ENCODE measurements at places on chromosomes 6 and 20. TPM values are rescaled to one million over a fixed set of nuclear protein-coding genes. Genes with fewer than 3 reads are reported as not detected.

- peak; percentile 66 for DNase-seq
Observed at GRCh38 chr6:72619883-72620696, 1.8 kb upstream of the KCNQ5 start.

DNA sequence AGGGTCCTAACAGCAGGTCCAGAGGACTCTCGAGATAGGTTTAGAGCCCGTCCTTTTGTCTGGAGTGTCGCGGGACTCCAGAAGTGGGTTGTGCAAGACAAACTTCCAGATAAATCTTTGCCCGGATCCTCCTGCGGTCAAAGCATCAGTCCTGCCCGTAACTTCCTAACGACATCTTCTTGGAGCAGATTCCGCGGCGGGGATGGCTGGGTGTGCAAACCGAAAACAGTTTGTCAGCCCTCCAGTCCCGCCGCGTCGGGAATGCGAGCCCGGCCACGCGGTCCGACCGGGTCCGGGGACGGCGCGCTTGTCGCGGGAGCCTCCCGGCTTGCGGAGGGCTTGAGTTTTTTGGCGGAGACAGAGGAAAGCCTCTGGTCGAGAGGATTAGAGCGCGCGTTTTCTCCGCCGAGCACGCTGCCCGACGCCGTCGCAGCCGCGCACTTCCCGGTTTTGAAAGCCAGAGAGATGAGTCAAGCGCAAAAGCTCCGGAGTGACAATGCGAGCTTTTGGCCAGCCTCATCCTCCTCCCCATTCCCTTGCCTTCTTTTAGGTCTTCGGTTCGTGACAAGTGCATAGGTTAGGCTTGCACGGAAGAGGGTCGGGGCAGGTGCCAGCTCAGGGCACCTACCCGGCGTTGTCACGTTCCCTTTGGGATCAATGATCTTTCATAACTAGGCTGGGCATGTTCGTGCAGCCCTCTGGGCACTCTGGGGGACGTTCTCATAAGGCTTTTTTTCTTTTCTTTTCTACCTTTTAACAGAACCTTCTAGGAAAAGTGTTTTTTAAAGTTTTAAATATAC, 91.3 kb upstream of the PRDM1 start:
- peak; percentile 66 for DNase-seq

DNA sequence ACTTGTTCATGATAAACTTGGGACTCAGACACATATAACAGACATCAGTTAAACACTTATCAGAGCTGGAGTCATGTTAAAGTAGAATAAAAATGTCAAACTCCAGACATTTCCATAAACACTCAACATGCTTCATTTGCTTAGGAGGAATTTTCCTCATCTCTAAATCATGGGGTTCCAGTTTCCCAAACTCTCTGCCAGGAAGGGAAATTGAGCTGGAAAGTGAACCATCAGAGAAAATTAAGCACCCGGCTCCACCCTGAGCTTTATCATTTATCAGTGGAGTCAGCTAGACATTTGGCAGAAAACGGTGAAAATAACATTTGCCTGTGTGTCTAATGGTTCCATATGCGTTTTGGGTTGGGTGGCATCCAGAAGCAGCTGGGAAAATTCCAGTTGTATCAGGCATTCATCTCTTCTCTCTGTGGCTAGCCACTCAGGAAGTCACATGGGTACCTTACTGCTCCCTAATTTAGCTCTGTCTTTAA, 25.3 kb upstream of the ZNFX1 start:
- DNase-seq, result peak; percentile 90

The KCNQ2 gene
- total RNA-seq, result 2.6 TPM

GRCh38 chr6:65221153-65221552, 485.9 kb downstream of the EYS start:
- no peak for DNase-seq

The AKAP12 gene
- total RNA-seq, result 107 TPM

The TMEM74B gene
- total RNA-seq, result 8.2 TPM

The ZGPAT gene
- total RNA-seq, result 14.1 TPM

DNA sequence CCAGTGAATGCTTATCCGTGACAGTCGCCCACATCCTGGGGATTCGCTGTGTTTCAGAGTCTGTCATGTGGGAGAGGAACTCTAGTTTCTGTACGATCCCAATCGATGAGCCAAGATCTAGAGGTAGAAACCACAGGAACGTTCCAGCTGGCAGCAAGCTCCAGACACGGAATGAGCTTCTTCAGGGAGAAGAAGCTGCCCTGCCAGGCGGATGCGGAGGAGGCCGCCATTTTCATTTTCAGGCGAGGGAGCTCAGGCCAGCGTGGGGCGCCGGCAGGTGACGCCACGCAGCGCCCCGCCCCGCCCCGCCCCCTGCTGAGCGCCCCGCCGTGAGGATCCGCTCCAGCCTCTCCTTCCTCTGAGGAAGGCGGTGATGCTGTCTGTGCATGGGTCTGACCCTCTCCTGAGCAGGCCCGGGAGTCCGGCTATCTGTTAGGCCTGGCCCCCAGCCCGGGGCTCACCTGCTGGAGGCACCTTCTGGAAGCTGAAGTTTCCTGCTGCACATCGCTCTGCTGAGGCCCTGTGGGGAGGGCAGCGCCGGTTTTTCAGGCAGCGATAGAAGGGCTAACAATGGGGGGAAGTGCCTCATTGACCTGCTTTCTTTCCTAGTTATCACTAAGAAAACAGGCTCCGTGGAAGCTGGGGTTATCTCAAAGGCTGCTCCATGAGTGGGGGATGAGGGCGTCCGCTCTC, 147.5 kb downstream of the ERMARD start:
- no peak for DNase-seq

DNA sequence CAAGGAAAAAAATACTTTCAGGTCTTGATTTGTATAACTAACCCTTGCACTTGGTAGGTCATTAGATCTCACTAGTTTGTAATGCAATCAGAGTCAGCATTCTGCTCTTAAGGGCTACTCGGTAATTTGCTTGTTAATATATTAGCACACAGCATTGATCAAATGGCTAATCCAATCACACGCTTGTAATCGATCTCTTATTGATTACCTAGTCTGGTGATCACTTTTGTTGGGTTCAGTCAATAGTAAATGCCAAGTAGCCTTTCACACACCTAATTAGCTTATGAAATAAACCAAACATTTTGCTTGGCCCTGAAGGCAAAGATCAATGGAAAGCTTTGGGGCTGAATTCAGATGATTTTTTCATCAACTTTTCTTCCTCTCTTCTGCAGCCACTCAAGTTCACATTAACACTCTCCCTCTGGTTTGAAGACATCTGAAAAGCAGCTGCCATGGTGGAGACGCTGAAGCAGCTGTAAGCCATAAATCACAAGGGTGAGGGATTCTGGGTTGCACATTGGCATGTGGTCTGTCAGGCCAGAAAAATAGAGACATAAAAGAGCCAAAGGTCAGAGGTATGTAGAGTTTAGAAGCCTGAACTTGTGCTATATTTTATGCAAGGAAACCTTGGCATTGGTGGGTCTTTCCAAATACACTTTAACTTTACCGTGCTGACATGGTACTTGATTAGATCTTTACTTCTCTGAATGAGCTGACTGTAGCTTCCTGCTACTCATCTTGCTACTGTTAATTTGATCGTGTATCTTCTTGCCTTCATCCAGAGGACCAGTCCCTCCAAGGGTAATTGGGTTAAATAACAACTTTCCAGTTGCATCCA, 234.4 kb downstream of the SIM1 start:
- DNase-seq, result peak; percentile 61

- no peak for DNase-seq
Observed at GRCh38 chr20:50389808-50390684, 120.1 kb upstream of the PTPN1 start.

DNA sequence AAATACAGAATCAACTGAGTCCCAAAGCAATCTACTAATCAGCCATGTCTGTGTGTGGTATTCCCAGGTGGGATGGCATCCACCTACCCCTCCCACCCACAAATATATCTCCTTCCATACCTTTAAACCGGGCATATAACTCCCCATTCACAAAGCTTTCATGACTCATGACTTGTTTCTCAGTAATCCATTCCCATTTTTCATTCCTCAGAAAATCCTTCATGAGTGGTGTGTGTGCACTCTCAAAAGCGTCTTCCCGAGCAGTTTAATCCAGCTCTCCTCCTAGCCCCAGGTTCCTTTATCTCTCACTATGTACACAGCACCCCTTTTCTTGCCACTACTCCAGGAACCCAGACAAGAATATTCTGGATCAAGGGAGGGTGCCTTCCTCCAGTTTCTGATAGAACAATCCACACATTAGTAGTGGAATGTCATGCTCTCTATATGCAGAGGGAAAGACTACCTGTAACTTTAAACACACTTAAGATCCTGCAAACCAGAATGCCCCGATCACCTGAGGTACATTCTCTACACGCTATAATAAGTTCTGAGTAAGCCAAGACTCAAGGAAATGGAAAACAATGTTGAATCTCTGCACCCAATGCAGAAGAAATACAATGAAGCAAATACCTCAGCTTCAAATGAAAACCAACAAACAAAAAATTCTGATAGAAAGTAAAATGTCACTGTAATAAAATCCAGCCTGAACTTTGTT, 55.7 kb upstream of the IPCEF1 start:
- DNase-seq, result peak; percentile 17

DNA sequence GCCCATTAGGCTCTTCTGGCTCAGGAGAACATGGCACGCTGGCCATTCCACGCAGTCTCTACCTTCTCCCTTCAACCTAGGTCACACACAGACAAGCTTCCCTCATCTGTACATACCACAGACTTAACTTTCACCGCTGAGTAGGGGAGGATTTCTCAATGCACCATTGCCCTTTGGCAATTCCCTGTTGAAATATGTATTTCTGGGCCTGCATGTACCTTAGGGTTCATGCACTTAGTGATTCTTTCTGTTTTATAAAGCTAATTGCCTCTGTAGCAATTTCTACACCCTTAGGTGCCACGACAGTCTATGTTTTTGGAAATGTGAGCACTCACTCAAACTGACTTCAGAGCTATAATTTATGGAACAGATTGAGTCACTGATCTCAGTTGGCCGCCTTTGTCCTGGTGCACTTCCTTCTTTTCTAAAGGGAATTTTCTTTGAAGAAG, 253.8 kb upstream of the PRDM1 start:
- DNase-seq, result no peak

DNA sequence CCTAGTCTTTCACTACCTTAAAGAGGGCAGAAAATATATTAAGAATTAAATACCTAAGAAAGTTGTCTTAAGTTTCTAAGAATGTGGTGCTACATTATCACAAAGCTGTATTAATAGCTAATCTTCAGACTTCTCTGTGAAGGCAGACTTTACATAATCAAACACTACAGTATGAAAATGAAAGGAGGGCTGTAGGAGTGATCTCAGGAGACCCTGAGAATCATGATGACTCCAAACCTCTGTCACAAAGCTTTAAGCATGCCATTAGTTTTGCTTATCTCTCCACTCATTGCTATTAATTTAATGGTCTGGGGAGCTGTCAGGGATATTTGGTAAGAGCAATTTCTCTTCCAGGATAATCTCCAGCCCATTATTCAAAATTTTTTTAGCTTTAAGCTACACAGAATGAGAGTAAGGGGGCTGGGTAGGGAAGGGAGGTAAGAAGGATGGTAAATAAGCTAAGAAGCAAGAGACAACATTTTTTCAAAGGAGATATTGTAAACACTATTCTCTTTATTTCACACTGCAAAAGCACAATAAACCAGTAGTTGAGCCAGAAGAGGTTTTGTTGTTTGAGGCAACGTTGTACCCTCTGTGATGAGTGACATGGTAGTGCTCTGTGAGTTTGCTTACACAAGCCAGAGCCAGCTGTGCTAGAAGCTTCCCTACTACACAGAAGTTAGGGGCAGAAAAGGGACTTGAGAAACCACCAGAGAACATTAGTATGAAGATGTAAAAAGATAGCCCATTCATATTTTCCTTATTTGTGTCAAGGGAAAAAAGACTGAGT, 258.8 kb downstream of the GMDS start:
- DNase-seq, result peak; percentile 24

- DNase-seq, result no peak
Observed at GRCh38 chr6:108845145-108845544, 3.1 kb upstream of the ARMC2 start.

- no peak for DNase-seq
Observed at GRCh38 chr6:44779130-44779826, 391.8 kb downstream of the CDC5L start.

GRCh38 chr6:113630738-113631535, 226.2 kb upstream of the MARCKS start:
- DNase-seq, result peak; percentile 36

DNA sequence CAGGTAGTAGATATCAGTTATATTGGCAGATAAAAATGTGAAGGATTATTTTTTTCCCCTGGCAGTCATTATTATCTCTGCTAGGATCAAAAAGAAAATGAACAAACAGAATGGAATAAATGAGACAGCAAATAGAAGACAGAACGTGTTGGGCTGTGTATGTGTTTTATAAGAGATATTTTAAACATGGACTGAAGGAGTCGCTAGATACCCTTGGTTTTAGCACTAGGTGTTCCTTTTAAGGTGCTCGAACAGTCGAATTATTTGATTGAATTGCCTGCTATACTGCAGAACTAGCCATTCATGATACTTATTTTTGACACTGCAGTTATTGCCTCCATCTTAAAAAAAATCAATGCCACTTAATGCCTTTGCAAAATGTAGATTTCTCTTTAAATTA, 3.7 kb downstream of the GRIK2 start:
- no peak for DNase-seq

The PRDM13 gene
- not detected for total RNA-seq

GRCh38 chr20:33262658-33263065, 20.4 kb upstream of the BPIFB1 start:
- DNase-seq, result peak; percentile 70

DNA sequence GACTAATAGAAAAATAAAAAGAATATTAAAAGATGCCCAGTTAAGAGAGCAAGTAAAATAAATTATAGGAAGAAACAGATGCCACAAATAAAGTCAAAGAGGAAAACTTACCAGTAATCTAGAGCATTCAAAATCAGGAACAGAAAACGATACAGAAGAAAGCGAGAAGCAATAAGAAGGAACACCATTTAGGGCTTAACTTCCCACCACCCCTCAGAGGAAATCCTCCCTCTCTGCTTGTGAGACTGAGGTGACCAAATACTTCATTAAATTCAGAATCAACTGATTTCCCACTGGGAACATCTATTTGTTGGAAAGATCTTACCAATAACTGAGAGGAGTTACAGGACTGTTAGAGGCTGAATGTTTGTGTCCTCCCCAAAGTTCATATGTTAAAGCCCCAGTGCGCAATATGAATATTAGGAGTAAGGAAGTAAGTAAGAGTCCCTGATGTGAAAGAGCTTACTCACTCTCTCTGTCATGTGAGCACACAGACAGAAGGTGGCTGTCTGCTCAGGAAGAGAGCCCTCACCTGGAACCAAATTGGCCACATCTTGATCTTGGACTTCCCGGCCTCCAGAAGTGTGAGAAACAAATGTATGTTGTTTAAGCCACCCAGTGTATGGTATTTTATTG, 19.5 kb downstream of the KATNA1 start:
- DNase-seq, result no peak

The GTSF1L gene
- not detected for total RNA-seq

Measured in tongue (tissue), 3 donors.